K562 (cell line): ENCODE measurements at places on chromosomes 4 and X. TPM values are rescaled to one million over a fixed set of nuclear protein-coding genes. Genes with fewer than 3 reads are reported as not detected.

DNA sequence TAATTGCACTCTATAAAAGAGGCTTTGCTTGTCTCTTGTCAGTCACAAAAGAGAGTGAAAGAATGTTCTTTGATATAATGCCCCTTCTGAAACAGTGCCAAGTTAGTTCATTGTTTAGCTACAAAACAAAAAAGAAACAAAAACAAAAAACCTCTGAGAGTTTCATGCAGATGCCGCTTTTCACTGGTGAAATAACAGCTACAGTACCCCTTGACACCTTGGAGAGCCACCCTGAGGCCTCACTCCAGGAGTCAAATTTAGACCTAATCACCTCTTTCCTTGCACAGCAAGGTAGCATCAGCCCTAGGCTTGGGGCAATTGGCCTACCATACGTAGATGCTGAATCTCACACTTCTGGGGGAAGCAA lies 185.2 kb downstream of the UNC5C start:
- DNase-seq = no peak

DNA sequence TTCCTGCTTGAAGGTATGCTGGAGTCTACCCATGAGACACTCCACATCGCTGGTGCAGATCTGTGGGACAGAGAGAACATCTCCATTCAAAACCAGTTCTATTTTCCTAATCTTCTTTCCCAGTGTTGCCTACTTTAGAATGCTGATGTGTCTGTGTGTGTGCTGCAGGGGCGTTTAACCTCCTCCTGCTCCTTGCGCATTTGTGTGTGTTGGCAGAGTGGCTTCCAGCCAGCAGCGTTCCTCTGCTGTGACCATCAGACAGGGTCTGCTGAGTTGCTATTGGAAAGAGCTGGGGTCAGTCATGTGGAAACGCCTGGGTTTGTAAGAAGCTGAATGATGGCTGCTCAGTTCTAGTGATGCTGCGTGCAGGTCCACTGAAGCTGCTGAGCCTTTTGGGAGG lies 223.6 kb downstream of the RBMX2 start:
- DNase-seq = no peak

The ITGB1BP2 gene
- 1.8 and 2.6 TPM in 2 replicates for total RNA-seq

DNA sequence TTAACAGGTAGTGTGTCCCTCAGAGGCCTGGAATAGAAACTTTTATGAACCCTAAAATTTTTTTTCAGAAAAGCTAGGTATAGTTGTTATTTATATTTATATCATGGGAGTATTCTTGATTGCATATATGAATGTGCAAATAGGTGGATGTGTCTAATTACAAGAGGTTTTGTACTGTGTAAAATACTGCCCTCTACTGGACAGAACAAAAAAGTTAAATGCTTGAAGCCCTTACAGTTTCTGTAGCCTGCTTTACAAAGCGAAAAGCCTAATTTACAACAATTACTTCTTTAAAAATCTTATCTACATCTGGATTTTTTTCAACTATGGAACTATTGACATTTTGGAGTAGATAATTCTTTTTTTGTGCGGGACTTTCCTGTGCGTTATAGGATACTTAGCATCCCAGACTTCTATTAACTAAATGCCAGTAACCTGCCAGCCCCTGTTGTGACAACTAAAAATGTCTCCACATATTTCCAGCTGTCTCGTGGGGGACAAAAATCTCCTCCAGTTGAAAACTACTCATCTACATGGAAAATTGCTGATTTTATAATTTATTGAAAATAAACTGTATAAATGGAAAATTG lies 35.1 kb downstream of the ENPEP start:
- peak; percentile 56 for DNase-seq

The HSFX3 gene
- not detected in 2 replicates for total RNA-seq

The SPANXA1 gene
- not detected in 2 replicates for total RNA-seq

- DNase-seq = no peak
Measured at GRCh38 chr4:154779362-154779947, 1.6 kb upstream of the RBM46 start.
